ENCODE measurements at places on chromosomes 3 and 15.

DNA sequence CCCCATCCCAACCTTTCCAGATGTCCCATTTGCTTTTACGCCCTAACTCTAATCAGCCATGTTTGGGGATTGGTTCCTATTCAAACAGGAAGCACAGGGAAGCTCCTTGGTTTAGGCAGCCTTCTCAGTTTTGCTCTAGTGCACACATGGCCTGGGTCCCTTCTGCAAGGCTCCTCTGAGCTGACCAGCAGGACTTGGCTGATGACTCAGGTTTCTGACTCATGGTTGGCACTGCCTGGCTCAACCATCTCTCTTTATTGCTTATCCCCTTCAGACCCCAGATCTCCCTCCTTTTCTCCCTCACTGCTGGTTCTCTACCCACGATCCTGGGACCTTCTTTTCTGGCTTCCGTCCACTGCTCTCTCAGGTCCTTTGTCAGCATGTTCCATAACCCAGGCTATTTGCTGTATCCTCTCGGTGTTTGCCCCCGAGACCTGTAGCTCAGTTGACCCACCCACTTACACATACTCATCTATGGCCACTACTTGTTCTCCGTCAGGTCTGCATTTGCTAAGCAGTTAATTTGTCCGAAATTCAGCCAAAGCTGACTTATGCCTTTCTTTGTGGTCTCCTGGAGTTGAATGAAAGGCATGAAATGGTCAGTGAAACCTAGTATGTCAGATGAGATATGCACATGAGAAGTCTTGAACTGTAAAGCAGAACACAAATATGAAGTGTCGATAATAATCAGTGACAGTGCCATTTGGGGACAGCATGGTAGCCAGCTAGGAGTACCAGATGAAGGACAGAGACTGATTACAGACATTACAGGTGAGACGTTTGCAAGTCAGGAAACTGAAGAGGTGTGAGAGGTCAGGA, 323.5 kb upstream of the ROPN1 start:
- no peak for DNase-seq

DNA sequence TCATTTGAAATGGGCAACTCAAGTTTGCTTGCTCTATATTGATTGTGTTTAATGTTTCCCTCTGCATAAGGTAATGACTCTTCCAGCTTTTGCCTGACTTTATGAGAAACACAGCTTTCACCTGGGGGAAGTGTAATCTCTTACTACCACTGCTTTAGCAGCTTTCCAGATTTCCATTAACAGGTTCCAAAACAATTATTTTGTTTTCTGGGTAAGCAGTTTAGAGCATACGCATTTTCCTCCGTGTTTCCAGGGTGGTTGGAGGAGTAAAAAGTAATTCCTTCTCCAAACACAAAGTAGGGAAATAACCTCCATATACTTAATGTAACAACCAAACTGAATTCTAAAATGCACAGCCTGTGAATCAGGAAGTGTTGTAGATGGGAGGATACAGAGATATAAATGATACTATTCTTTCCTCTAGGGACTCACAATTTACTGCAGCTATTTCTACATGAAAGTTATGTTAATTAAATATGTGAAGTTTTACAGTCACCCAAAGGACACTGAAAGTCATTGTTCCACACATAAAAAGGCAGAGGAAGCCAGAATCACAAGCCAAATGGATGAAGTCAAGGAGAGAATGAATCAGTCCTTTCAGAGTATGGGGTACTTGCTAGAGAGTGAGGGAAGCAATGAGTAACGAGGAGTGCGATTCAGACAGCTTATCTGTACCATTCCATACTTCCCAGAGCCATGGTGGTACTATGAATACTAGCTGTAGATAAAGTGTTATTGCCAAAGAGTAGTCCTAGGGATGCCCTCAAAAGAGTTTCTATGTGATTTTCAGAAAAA, 16.6 kb downstream of the ST3GAL6 start:
- no peak for DNase-seq

DNA sequence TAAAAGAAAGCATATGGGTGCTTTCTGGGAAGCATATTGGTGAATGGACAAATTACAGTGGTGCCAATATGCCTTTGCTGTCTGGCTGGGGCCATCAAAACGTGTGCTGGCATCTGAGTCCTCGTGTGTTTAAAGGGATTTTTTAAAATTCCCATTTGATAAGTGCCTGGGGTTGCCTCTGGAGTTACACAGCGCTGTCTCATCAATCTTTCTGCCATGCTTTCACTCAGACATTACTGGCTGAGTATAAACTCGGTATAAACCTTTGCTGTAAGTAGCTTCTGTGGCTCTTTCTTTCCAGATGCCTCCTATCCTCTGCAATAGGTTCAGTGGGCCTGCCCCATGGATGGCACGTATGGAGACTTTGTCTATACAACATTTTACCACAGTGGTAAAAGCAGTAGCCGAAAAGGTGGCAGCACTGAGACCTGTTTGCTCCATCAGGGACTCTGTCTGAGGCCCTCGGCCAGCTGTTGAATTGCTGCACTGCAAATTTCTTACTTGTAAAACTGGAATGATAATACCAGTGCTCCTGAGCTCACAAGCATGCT, 195.5 kb downstream of the LPP start:
- no peak for DNase-seq

GRCh38 chr3:112687211-112687610, 46.3 kb upstream of the CCDC80 start:
- no peak for DNase-seq

DNA sequence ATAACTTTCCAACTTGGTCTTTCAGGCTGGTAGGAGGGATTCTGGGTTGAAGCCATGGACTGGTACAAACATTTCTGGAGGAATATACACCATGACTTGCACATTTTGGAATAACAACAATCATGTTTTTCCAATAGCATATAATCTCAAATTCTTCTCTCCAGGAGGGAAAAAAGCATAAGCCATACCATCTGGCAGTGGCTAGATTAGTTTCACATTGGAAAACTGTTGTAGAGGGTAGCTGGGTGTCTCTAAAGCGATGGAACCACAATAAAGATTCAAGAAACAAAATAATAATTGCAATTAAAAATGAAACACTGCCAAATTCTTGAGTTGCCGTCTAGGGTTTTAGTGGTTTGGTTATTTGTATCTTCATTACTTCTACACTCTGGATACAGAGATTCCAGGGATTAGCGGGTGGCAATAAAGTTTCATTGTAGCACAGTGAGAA, 278.5 kb upstream of the RASGRP1 start:
- no peak for DNase-seq

DNA sequence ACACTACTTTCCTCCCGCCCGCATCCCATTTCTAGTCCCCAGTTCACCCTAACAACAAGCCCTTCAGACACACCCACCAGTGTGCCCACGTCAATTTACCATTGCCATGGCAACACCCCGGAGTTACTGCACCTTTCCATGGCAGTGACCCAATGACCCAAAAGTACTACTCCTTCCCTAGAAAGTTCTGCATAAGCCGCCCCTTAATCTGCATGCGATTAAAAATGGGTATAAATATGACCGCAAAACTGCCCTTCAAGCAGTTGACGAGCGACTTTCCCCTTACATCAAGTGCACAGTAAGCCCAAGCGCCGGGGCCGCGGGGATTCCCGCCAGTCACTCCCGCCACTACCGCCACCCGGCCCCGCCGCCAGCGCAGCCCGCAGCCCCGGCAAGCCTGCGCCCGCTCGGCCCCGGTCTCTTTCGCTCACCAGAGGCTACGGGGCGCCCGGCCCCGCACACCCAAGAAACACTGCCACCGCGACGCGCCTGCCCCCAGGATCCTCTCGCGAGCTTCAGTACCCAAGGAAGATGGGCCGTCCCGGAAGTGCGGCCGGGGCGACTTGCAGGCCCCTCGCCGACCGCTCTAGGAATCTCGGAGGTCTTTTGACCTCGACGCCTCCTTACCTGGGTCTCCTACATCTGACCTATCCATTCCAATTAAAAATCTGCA, 27.2 kb upstream of the ZNF502 start:
- peak; percentile 72 for DNase-seq

DNA sequence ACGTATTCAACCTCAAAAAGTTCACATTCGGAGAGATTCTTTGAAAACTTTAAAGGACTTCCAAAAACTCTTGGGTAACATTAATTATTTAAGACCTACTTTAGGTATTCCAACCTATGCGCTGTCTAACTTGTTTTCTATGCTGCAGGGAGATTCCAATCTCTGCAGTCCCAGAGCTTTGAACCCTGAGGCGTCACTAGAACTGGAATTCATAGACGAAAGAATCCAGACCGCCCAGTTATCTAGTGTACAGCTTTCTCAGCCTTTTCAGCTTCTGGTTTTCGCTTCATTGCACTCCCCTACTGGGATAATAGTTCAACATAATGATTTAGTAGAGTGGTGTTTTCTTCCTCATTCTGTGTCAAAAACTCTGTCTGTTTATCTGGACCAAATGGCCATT, 711.3 kb downstream of the ROBO1 start:
- no peak for DNase-seq

- DNase-seq = no peak
Measured at GRCh38 chr3:46406788-46407611, at the start of the genes CCR5AS and CCRL2. CCR5AS (minus strand) TSS chr3:46407066. CCRL2 (plus strand) TSS chr3:46407259; CDS start chr3:46408080, 821 bp downstream.

DNA sequence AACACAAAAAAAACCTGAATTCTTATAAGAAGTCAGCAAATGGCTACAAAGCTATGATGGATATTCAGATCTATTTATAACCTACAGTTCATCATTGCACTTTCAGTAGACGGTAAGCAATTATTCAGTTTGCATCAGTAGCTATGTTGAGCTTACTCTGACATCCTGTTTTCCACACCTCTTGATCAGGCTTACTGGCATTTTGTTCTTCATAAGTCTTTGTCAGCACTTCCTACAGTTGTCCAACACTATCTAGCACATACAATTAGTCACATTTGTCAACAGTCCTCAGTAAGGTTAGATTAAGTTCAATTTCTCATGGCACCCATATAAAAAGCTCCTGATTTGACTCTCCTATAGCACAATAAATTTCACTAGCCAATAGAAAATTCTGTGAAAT, 71.2 kb upstream of the ST3GAL6 start:
- no peak for DNase-seq

DNA sequence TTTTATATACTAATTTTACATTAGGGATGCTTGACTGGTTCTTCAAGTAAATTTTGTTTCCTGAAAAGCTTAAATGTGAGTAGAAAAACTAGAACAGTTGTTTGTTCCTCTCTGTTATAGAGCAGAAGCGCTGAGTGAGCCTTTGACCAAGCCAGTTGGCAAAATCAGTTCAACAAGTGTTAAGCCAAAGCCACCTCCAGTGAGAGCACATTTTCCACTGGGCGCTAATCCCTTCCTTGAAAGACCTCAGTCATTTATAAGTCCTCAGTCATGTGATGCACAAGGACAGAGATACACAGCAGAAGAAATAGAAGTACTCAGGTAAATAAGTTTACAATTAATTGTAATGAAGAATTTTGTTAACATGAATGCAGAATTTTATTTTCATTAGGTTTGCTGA, 14.6 kb downstream of the CAPN7 start:
- DNase-seq = no peak

DNA sequence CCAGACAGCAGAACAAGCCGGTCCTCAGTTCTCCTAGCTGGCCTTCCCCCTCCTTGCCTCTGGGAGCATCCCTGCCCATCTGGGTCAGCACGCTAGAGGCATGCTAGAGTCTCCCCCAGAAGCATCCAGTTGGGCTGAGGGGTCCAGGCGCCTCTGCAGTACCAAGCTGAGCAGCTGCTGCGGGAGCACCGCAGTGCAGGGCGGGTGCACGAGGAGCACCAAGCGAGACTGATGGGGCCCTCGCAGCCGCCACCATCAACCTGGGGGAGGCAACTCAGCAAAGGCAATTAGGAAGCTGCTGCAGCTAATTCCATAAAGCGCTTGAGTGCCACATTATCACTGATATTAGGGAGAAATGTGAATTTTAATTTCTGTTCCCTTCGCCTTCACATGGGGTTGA, 12.4 kb downstream of the CACNA2D3 start:
- DNase-seq = no peak

GRCh38 chr15:73873889-73874511, 636 bp downstream of the TBC1D21 start:
- DNase-seq = no peak

DNA sequence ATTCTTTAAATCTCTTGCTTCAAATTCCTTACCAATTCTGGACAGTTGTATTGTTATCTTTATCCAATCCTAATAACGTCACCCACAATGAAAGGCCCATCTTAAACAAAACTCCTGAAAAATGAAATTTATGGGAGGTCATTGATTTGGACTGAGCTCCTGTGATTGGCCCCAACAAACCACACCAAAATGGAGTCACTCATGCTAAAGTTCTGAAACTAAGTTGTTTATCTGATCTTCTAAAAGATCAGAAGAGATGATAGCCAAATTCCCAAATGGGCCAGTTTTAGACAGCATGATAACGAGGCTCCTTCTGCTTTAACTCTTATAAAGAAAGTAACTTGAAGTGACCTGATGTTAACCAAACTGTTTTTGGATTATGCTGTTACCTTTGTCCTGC, 39.7 kb upstream of the GPD1L start:
- no peak for DNase-seq

- no peak for DNase-seq
Measured at GRCh38 chr3:127289706-127290575, 2.1 kb upstream of the PRR20G start.
